Activated naive CD8-positive, alpha-beta T cell treated with anti-CD3 and anti-CD28 coated beads, Interleukin-2, amount 50 U/mL, for 24 hours (primary cell): ENCODE measurements at places on chromosomes 7 and 10.

DNA sequence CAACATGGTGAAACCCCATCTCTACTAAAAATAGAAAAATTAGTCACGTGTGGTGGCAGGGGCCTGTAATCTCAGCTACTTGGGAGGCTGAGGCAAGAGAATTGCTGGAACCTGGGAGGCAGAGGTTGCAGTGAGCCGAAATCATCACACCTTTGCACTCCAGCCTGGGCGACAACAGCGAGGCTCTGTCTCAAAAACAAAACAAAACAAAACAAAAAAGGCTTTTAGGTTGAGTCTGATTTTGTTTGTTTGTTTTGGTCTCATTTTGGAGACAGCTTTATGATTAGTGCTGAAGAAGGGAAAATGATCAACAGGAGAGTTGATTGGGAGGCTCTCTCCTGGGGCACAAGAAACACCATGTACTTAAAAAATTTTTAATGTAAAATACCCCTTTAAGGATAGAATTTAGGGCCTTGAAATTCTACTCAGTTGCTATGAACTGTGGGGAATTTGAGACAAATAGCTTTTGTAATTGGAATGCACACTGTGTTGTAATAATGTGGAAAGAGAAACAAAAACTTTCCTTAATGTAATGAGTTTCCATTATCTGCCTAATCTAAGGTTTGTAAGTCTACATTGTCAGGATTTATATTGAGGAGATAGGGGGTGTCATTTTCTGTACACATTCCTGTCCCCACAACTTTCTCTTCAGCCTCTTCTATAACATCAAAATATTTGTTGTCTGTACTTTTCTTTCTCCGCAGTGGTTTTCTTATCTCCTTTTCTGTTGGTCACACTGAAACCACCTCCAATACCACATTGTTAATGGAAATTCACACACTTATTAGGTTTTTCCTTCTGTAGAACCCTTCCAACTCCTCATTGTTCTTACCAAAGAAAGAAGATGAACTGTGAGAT lies 41.3 kb downstream of the ARID5B start:
- DNase-seq: no peak

- no peak for DNase-seq
These were observed 31.1 kb downstream of the SEMA3E start for GRCh38 chr7:83617858-83618257.

DNA sequence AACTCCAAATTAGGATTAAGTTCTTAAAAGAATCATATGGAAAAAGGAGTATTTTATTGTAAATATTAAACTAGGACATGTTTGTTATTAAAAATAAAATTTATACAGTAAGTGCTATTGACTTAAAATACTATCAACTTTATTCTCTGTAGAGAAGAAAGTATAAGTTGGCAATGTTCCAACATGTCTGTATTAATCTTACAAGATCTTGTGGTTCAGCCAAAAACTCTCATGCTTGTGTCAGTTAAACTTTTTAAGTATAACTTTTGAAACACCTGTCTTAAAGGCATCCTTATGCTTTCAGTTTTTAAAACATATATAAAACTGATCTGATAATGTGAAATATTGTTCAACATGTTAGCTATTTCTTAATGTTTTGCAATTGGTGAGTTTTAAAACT lies 160.7 kb downstream of the ZEB1 start:
- DNase-seq: no peak

GRCh38 chr10:32318476-32318896 lies 28.5 kb downstream of the EPC1 start:
- DNase-seq: no peak

GRCh38 chr10:28925121-28925663 lies 247.9 kb downstream of the BAMBI start:
- no peak for DNase-seq

DNA sequence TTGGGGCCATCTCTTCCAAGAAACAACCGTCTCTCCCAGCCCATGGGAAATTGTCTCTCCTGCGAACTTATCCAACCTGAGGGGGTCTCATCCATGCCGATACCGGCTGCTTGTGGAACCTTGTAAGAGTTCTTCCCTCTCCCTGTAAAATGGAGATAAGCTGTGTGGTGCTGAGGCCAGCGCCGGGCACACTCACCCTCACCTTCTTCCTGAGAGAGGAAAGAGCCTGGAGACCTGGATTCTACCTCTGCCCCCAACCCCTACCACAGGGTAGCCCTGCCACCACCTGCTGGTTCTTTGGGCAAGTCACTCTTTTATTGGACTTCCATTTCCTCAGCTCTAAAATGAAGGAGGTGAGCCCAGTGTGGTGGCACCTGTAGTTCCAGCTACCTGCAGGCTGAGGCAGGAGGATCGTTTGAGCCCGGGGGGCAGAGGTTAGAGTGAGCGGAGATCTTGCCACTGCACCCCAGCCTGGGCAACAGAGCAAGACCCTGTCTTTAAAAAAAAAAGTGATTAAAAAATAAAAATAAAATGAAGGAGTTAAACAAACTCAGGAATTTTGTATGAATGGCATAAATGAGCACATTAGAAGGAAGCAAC lies 38.4 kb upstream of the PSAP start:
- DNase-seq: no peak

GRCh38 chr10:80642661-80643060 lies 105.0 kb downstream of the SH2D4B start:
- DNase-seq: no peak
